ENCODE measurements at places on chromosomes 7 and 10. TPM values are rescaled to one million over a fixed set of nuclear protein-coding genes. Genes with fewer than 3 reads are reported as not detected.

LRMDA gene
- 7.9 TPM for total RNA-seq

RSPH10B2 gene
- total RNA-seq: not detected

HYAL4 gene
- not detected for total RNA-seq

OR6V1 gene
- total RNA-seq: not detected

GDF2 gene
- total RNA-seq: not detected

CALHM3 gene
- 6.8 TPM for total RNA-seq

PDZD7 gene
- 2.0 TPM for total RNA-seq

CYP3A4 gene
- not detected for total RNA-seq

METTL27 gene
- 0.12 TPM for total RNA-seq

FKBP6 gene
- total RNA-seq: not detected

MET gene
- total RNA-seq: 62.1 TPM

ANKRD1 gene
- total RNA-seq: 0.29 TPM

ODAD2 gene
- total RNA-seq: not detected

TFPI2 gene
- total RNA-seq: 267 TPM

DNA sequence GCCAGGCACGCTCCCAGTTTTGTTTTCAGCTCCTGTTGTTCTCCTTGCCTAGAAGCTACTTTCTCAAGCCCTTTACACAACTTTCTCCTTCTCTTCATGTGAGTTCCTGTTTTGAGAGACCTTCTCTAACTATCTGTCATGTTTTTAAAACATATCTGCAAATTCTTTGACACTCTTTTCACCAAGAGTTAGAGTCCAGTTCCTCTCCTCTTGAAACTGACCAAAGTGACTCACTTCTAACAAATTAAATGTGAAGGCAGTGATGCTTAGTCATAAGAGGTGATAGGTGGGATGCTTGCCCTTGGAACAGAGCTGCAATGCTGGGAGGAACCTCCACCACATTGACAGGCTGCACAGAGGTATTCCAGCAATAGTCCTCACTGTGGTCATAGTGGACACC lies 25.3 kb downstream of the ZSCAN25 start:
- DNase-seq: no peak

DNA sequence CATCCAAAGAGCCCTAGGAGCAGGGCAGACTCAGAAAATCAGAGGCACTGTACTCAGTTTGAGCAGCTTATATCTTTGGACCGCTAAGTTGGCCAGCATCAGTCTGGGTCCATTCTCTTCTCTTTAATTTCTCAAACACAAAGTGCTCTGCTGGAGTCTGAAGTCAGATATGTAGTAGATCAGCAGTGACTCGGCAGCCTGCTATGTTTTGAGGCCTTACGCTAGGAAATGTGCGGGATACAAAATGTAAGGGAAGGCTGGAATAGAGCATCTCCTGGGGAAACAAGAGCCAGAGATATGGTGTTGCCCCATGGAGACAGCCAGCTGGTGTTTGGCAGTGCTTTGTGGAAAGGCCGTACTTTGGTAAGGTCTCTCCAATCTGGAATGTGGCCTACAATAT lies 60.6 kb upstream of the VKORC1L1 start:
- no peak for DNase-seq

GRCh38 chr7:37045681-37046179 lies 321.4 kb upstream of the AOAH start:
- no peak for DNase-seq

DNA sequence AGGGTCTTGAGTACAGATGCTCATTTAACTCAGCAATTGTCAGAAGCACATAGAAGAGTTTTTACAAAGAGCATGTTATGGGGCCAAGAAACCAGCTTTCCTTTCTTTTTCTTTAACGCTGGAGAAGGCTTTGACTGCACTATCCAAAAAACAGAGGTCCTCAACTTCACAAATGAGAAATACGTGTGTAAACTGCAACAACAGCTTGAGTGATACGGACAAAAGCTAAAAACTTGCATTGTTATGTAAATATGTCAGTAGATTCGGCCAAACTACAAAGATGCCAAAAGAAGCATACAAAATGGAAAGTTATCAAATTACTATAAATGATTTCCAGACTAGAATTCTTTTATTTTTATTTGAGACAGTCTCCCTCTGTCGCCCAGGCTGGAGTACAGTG lies 62.4 kb upstream of the C10orf90 start:
- no peak for DNase-seq

GRCh38 chr10:70330671-70331070 lies 46.9 kb upstream of the NPFFR1 start:
- no peak for DNase-seq

GRCh38 chr7:132244903-132245480 lies 331.3 kb downstream of the PLXNA4 start:
- DNase-seq: peak; percentile 9

DNA sequence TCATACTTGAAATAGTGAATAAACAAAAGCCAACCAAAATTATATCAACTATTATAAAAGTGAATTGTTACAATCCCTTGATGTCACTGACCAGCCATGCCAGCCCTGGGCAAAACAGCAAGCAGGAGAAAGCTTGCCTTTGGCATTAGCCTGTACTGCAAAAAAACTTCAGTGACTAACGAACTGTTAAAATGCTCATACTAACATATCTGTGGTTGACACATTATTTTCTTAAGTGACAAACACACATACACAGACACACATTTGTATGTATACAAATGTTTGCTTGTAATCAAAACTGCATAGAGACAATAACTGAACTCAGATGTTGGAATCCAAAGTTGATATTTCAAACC lies 29.5 kb downstream of the CHCHD3 start:
- peak; percentile 15 for DNase-seq

DNA sequence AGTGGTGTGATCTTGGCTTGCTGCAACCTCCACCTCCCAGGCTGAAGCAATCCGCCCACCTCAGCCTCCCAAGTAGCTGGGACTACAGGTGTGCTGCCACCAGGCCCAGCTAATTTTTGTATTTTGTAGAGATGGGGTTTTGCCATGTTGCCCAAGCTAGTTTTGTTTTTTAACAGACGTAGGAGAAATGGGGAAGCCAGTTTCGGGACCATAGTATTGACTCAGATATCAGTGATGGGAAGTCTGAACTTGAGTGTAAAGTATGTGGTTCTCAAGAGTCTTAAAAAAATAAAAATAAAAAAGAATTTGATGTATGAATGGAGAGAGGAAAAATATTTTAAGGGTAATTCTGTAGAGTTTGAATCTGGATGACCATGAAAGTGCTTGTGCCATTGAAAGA lies 34.2 kb downstream of the SP4 start:
- no peak for DNase-seq

- no peak for DNase-seq
These were observed 7.8 kb downstream of the ZNF680 start for GRCh38 chr7:64555046-64555445.

DNA sequence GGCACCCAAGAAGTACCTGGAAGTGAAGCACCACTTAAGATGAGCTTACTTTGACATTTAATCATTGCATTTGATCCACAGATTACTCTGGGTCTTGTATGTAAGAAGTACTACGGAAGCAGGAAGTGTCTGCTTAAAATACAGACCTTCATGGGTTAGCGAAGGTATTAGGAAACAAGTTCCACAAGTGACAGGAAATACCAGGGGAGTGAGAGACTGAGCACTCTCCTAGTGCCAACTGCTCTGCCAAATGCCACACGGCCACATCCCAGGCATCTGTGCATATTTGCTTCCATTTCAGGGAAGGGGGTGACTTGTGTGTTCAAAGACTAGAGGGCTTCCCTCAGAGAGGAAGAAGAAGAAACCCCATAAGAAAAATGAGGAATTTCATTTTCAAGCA lies 57.2 kb upstream of the ANK3 start:
- DNase-seq: peak; percentile 46

GRCh38 chr7:36966636-36967035 lies 242.3 kb upstream of the AOAH start:
- no peak for DNase-seq

GRCh38 chr7:108234971-108235450 lies 104.8 kb upstream of the LAMB4 start:
- no peak for DNase-seq

DNA sequence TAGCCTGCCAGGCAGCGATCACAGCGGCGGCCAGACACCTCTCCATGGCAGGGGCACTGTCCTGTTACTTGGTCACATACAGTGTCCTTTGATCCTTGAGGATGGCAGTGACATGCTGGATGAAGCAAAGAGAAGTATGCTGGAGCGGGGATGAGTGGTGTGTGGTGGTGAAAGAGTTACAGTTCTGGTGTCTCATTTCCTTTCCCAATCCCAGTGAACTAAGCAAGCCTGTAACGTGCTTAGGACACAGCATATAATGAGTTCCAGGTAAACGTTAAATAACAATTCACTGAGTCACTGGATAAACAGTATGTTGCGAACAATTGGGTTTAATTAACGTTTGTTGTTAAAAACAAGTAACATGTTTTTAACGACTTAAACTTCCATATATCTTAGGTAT lies 63.5 kb upstream of the LAMB1 start:
- DNase-seq: no peak

- DNase-seq: no peak
These were observed 23.2 kb downstream of the CDK1 start for GRCh38 chr10:60801522-60801921.

- DNase-seq: no peak
These were observed 236.9 kb downstream of the KLF6 start for GRCh38 chr10:3548076-3548475.

DNA sequence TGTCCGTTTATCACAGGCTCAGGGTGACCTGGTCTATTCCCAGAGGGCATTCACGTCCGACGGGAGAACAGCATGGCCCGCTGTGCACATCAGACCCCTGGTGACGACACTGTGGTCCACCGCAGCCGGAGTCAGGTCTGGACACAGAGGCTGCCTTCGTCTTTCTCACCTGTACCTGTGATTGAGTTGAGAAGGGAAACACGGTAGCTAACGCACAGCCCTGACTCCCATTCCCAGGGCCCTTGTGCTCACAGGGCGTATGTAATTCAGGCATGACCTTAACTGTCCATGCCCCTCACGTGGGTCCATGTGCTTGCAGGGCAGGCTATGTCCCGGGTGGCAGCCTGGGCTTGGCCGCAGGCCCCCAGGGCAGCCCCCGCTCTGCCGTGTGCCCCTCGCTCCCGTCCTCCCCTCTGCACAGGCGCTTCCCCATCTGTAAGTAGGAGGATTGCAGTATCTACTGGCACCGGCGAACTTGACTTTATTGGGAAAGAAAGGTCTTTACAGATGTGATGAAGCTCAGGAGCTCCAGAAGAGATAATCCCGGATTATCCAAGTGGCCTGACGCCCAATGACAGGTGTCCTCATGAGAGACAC lies 221.3 kb upstream of the TCERG1L start:
- DNase-seq: no peak

DNA sequence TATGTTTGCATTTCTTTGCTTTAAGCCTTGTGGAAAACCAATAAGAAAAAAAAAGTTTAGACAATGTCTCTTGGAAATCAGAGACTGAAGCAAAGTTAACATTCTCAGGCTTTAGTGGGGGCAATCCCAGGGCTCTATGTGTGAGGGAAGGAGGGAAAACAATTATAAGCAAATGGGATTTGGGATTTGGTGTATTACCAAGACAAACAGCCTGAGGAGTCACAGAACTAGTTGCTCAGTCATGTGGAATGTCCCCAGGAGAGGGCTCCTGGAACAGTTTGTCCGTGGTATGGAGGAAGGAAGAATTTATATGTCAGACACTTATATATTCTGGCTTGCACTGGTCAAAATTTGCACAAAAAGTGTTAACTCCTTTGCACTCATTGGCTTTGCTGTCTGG lies 562.9 kb upstream of the TPK1 start:
- DNase-seq: no peak

DNA sequence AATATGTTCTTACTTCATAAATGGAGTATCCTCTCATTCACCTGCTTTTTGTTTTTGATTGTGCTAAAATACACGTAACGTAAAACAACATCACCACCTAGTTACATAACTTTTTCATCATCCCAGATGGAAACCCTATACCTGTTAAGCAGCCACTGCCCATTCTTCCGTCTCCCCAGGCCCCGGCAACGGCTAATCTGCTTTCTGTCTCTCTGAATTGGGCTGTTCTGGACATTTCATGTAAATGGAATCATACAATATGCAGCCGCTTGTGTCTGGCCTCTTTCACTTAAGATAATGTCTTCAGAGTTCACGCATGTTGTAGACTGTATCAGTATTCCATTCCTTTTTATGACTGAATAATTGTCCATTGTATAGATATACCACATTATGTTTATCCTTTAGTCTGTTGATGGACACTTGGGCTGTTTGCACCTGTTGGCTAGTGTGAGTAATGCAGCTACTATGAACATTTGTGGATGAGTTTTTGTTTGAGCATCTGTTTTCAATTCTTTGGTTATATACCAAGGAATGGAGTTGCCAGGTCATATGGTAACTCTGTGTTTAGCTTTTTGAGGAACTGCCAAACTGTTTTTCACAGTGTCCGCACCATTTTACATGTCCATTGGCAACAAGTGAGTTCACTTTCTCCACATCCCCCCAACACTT lies 14.1 kb upstream of the SUN1 start:
- DNase-seq: peak; percentile 87

GRCh38 chr10:49270565-49270964 lies 28.4 kb upstream of the C10orf71 start:
- no peak for DNase-seq

DNA sequence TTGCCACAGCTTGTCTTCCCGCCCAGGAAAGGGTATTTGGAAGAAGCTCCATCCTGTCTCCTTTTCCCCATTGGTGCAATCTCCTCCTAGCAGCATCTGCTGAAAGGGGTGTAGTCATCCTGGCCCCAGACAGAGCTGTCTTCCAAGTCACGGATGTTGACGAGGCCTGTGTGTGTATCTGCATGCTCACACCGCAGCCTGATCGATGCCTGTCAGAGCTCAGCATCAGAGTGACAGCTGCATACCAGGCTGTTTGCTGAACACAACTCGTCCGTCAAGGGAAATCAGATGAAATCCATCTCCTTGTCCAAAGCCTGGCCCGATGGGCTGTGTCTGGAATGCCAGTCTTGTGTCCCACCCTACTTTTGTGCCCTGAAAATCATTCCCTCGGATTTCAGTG lies 21.2 kb upstream of the LRRC4 start:
- no peak for DNase-seq

- DNase-seq: no peak
These were observed 20.5 kb upstream of the RASGEF1A start for GRCh38 chr10:43287056-43288007.

- no peak for DNase-seq
These were observed 21.6 kb upstream of the EEPD1 start for GRCh38 chr7:36131499-36131898.

GRCh38 chr7:152341039-152341913 lies 94.5 kb downstream of the KMT2C start:
- DNase-seq: peak; percentile 59

DNA sequence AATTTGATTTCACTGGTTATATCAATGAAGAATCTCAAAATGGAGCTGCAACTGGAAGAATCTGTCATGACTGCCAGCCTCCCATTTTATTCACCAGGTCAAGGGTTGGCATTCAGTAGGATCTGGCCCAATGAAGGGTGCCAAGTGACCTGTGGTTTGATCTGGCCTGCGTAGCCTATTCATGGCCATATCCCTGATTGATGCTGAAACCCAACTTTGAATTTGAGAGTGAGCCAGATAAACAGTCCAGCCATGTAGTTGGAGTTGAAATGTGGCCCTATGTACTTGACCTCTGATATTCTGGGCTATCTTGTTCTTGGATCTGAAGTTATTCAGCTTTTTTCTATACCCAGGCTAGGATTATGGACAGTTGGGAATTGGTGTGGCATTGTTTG lies 1.5 kb downstream of the MKLN1 start:
- DNase-seq: peak; percentile 34
